ENCODE measurements at places on chromosomes 11 and 22. TPM values are rescaled to one million over a fixed set of nuclear protein-coding genes. Genes with fewer than 3 reads are reported as not detected.

Gene OR4C45
- total RNA-seq: not detected

Gene LGALS1
- 4,461 TPM for total RNA-seq

Gene TENM4
- 9.3 TPM for total RNA-seq

Gene USP2
- 0.58 TPM for total RNA-seq

Gene P2RX6
- total RNA-seq: 4.1 TPM

Gene MAP6
- 6.1 TPM for total RNA-seq

Gene LIF
- 1.6 TPM for total RNA-seq

Gene PLAAT5
- 2.3 TPM for total RNA-seq

Gene UCP3
- total RNA-seq: 0.47 TPM

Gene HBB
- not detected for total RNA-seq

Gene APOA5
- not detected for total RNA-seq

Gene PTPRCAP
- not detected for total RNA-seq

Gene JAML
- not detected for total RNA-seq

Gene IFITM1
- total RNA-seq: 328 TPM

Gene MUC2
- not detected for total RNA-seq

Gene SMCO4
- 26.5 TPM for total RNA-seq

Gene MAPK8IP1
- 10.0 TPM for total RNA-seq

Gene SLC6A5
- not detected for total RNA-seq

Gene ART1
- not detected for total RNA-seq

Gene CALCA
- total RNA-seq: not detected

Gene PLAAT2
- not detected for total RNA-seq

Gene TST
- 59.9 TPM for total RNA-seq

Gene NLRP6
- total RNA-seq: not detected

Gene WNT7B
- total RNA-seq: under 0.01 TPM

Gene POU2AF1
- total RNA-seq: not detected

Gene ALDH3B1
- total RNA-seq: 26.4 TPM

Gene DNHD1
- total RNA-seq: 3.0 TPM

Gene TRIM51
- not detected for total RNA-seq

Gene APOC3
- not detected for total RNA-seq

Gene DGKZ
- total RNA-seq: 44.6 TPM

Gene PANX3
- not detected for total RNA-seq

Gene MCHR1
- not detected for total RNA-seq

Gene C11orf52
- 2.0 TPM for total RNA-seq

Gene DRD2
- total RNA-seq: not detected

Measured in pericardium fibroblast (primary cell).